Stimulated activated CD4-positive, alpha-beta T cell treated with anti-CD3 and anti-CD28 coated beads, Interleukin-12 subunit alpha, Interleukin-12 subunit beta, amount 100 ng/mL, for 24 hours (primary cell): ENCODE measurements at places on chromosomes 13 and 19.
A peak's percentile ranks its signal among the peaks of the same experiment; 100 is the strongest.

- no peak for DNase-seq
Observed at GRCh38 chr13:97429681-97430081, 4.3 kb upstream of the RAP2A start.

- DNase-seq: no peak
Observed at GRCh38 chr13:70183041-70183440, 74.8 kb upstream of the KLHL1 start.

- DNase-seq: no peak
Observed at GRCh38 chr19:48648134-48648533, 2.1 kb upstream of the CA11 start.

GRCh38 chr13:36420437-36420891 lies 11.8 kb upstream of the CCNA1 start:
- peak; percentile 58 for DNase-seq

GRCh38 chr13:42996584-42996983 lies 4.5 kb upstream of the EPSTI1 start:
- no peak for DNase-seq

- DNase-seq: no peak
Observed at GRCh38 chr13:25766991-25767390, 284.8 kb downstream of the SHISA2 start.

GRCh38 chr13:57824121-57824520 lies 192.6 kb downstream of the PCDH17 start:
- DNase-seq: no peak

DNA sequence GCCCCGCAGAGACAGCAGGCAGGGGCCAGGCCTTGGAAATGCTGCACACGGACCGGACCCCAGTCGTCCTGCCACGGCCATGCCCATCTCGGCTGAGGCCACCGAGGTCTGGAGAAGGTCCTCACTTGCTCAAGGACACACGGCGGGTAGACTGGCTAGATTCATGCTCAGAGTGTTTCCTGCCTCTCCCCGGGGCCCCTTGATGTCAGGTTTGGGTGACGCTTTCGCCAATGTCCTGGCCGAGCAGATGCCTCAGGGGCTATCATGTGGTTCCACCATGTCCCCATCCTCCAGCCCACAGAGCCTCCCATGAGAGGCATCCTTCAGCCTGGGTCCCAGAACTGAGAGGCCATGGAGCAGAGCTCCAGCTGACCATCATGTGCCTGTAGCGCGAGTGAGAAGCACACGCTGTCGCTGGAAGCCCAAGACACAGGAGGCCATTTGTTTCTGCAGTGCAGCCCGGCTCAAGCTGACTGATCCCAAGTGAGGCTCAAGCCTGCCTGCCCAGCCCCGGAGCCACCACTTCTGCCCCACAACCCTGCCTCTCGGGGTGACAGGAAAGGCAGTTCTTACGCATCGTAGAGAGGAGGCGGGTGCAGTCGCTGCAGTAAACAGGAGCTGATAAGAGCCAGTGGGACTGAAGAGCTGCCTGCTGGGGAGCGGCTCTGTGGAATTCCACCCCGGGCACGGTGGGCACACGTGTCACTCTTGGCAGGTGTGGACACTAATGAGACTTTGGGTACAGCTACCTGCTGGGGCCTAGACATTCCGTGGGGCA lies 53.9 kb upstream of the GAS6 start:
- no peak for DNase-seq

DNA sequence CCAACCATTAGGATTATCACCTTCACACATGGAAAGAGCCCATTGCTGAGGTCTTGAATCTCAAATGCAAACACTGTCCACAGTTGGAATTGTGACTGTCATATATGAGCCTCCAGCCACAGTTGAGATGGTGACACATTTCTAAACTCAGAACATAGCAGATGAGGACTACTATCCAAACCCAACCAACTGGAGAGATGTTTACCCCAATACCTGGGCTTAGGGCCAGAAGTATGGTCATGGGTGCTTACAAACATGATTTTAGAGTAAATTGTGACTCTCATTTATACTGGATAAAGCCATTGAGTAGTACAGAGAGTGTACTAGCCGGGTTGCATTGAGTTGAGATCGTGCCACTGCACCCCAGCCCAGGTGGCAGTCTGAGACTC lies 14.0 kb upstream of the ZNF681 start:
- DNase-seq: no peak

DNA sequence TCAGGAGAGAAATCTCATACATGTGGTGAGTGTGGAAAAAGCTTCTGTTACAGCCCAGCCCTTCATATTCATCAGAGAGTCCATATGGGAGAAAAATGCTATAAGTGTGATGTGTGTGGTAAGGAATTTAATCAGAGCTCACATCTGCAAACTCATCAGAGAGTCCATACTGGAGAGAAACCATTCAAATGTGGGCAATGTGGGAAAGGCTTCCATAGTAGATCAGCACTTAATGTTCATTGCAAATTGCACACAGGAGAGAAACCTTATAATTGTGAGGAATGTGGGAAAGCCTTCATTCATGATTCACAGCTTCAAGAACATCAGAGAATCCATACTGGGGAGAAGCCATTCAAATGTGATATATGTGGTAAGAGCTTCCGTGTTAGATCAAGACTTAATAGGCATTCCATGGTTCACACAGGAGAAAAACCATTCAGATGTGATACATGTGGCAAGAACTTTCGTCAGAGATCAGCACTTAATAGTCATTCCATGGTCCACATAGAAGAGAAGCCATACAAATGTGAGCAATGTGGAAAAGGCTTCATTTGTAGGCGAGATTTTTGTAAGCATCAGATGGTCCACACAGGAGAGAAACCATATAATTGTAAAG lies 15.2 kb downstream of the ZNF221 start:
- no peak for DNase-seq

DNA sequence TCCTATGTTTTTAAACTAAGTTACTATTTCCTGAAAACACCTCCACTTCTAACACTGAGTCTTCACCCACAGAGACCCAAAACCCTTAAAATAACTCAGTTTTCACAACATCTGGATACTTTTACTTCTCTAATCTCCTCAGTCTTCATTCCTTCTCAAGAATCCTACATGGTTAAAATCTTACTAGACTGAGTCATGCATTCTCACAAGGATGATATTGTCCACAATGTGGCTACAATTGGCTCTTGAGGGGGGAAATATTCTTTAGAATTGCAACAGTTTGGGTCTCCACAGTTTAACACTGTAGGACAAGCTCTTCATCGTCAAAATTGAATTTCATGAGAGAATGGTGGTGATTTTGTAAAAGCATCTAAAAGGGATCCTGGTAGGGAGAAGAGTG lies 397.1 kb downstream of the SLITRK5 start:
- DNase-seq: no peak
